ENCODE measurements at places on chromosomes 11 and 22. TPM values are rescaled to one million over a fixed set of nuclear protein-coding genes. Genes with fewer than 3 reads are reported as not detected.

The UPK3A gene
- not detected for polyA plus RNA-seq

The GGT1 gene
- polyA plus RNA-seq, result 4.8 TPM

DNA sequence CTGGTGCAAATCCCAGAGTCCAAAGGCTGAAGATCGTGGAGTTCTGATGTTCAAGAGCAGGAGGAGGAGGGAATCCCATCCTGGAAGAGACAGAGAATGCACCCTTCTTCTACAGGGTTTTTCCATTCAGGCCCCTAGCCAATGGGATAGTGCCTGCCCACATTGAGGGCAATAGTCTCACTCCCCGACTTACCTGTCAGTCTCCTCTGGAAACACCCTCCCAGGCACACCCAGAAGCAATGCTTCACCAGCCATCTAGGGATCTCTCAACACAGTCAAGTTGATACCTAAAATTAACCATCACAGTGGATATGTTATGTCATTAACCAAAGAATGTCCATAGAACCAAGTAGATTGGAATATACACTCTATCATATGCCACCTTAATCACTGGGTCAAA, 72.9 kb downstream of the FAM83F start:
- DNase-seq, result no peak

DNA sequence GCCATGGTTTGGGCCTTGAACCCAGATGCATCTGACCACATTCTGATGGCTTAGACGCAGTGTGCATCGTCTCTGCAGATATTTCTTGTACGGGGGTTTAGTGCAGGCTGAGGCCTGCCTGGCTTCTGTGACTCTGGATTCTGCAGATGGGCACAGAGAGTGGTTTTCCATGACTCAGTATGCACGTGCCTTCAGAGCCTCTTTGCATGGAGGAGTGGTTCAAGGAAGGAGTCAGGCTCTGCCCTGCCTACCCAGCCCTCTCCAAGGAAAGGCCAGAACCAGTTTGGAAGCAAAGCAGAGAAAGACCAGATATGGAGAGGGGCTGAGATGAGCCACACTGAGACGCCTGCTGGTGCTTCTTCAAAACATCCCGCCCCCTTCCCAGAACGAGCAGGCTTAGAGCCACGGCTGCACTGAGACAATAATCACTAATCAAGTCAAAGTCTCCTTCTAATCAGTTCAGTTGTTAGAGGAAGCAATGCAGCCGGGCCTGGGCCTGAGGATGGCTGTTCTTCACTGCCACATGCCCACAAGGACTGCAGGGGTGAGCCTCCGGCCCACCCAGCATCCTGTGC, 308.9 kb downstream of the NXPE2 start:
- no peak for DNase-seq

DNA sequence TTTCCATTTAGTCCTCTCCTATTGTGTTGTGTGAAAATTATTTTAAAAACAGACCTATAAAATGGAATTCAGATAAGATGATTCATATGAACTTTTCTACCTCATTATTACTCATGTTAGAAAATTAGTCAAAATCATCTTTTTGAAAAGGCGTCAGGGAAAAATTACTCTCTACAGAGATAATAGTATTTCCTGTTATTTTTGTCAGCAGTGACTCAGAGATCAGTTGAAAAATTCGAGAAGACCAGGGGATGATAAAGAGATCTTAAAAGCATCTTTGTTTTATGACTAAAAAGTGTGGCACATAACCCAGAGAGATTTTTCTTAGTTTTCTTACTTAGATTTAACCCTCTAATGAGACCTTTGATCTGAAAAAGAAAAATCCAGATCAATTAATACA, 157.9 kb upstream of the CARD18 start:
- no peak for DNase-seq

DNA sequence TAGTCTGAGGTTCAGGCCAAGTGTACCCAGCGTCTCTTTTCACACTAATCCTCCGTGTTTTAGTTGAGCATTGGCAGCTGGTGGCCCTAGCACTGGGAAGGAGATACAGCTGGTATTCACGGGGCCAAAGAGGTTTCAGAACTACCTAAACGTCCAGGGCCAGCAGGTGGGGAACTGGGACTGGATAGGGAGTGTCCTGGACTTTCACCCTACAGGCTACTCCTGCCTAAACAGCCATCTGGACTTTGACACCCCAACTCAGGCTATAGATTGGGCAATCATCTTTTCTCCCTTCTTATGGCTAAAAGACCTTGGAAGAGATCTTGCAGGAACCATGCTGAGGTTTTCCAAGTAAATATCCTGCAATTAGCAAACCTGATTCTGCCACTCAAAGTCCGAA, 2.8 kb downstream of the SPON1 start:
- DNase-seq, result no peak

GRCh38 chr11:44269369-44270351, 40.3 kb downstream of the ALX4 start:
- DNase-seq, result no peak

The PDGFB gene
- polyA plus RNA-seq, result 0.12 TPM

- DNase-seq, result no peak
These were observed 6.4 kb downstream of the MS4A15 start for GRCh38 chr11:60762851-60763691.

GRCh38 chr11:67697846-67698245, 23.4 kb upstream of the ALDH3B2 start:
- DNase-seq, result no peak

DNA sequence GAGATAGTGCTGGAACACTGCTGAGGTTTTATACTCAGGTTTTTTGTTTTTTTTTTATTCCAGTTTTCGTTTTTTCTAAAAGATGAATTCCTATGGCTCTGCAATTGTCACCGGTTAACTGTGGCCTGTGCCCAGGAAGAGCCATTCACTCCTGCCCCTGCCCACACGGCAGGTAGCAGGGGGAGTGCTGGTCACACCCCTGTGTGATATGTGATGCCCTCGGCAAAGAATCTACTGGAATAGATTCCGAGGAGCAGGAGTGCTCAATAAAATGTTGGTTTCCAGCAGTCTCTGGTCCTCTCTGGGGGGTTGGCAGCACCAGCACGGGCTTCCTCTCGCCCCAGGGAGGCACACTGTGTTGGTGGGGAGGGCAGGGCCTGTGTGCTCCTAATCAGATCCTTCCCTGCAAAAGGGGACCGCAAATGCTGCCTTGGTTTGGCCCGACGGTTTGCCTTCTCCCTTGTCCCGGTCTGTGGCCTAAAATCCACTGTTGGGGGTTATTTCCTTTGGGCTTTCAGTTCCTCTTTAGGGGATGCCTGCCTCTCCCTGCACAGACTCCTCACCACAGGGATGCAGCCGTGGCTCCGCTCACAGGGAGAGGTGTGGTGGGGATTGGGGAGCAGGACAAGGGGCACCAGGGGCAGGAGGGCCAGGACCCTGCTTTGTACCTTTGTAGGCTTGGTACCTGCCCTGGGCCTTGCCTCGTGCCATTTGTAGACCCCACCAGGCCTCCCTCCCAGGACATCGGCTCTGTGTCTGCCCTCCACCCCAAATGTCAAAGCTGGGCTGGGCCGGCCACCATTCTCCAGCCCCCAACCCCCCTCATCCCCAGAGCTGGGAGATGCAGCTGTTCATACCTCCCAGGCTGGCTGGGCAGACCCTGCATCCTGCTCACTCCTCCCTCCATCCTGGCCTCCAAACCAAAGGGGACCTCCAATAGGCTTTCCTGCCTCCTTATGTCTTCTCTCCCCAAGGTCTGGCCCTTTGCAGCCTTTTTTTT, 13.5 kb downstream of the MCAT start:
- DNase-seq, result no peak

DNA sequence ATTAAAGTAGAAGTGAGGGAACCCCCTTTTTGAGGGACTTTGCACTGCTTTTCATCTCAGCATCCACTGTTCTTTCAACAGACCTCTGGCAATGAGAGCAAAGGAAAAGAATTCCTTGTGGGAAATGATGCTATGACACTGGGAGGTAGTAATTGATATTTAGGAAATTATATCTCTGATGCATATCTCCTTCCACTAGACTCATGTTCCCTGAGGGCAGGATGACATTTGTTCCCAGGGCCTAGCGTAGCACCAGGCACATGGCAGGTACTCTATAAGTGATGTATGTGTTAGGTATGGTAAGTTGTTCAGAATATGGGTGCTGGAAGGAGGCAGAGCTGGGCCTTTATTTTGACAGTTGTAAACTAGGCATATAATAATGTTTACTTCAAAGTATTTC, 142.9 kb downstream of the CCDC81 start:
- no peak for DNase-seq

GRCh38 chr11:90148900-90149299, 14.4 kb downstream of the NAALAD2 start:
- no peak for DNase-seq

DNA sequence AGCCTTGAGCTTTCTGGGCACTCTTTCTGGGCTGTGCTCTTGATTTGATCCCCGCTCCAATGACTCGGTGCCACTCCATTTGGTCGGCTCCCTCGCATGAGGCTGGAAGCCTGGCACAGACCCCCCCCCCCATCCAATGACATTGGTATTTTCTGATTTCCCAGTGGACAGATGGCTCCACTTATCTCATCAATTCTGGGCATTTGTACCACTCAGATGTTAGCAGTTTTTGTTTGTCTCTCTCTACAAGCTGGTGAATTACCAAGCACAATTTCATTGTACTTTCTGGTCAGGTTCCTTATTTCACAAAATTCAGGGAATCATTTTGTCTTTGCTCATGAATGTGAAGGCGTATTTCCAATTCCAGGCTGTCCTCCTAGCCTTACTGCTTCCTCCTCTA, 9.1 kb downstream of the DNAL4 start:
- DNase-seq, result no peak

DNA sequence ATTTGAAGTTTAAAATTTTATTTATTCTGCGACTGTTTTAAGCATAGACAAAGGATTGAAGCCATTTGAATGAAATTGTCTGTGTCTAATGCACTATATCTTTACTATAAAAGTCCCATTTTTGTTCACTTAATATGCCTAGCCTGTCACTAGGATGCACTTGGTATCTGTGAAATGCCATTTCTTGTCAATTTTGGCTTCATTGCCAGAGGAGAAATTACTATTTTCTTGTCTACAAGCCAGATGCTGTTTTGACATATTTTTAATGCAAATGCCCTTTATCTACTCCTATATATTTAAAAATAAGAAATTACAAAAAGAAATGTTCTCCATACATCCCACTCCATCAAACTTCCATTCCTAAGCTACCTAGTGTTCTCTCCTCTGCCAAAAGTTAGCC, 1704.5 kb upstream of the RAG2 start:
- no peak for DNase-seq

- DNase-seq, result no peak
These were observed 26.7 kb downstream of the ARRB1 start for GRCh38 chr11:75324740-75325139.
